Neural crest cell (in vitro differentiated cells): ENCODE measurements at places on chromosomes 7 and 10. TPM values are rescaled to one million over a fixed set of nuclear protein-coding genes. Genes with fewer than 3 reads are reported as not detected.

ZNF679 gene
- total RNA-seq = not detected in 2 replicates

PAPSS2 gene
- 1.3 and 2.7 TPM in 2 replicates for total RNA-seq

- DNase-seq = no peak
Observed at GRCh38 chr7:134787720-134788119, 8.3 kb downstream of the CALD1 start.

ACSL5 gene
- not detected in 2 replicates for total RNA-seq

NRAP gene
- total RNA-seq = not detected in 2 replicates

HOXA6 gene
- total RNA-seq = 1.6 and 2.0 TPM in 2 replicates

GRCh38 chr10:32338262-32338661, 8.7 kb downstream of the EPC1 start:
- DNase-seq = no peak

- no peak for DNase-seq
Observed at GRCh38 chr10:112979927-112980326, 29.9 kb downstream of the TCF7L2 start.

GRCh38 chr10:1709161-1709560, 28.2 kb downstream of the ADARB2 start:
- no peak for DNase-seq

DNA sequence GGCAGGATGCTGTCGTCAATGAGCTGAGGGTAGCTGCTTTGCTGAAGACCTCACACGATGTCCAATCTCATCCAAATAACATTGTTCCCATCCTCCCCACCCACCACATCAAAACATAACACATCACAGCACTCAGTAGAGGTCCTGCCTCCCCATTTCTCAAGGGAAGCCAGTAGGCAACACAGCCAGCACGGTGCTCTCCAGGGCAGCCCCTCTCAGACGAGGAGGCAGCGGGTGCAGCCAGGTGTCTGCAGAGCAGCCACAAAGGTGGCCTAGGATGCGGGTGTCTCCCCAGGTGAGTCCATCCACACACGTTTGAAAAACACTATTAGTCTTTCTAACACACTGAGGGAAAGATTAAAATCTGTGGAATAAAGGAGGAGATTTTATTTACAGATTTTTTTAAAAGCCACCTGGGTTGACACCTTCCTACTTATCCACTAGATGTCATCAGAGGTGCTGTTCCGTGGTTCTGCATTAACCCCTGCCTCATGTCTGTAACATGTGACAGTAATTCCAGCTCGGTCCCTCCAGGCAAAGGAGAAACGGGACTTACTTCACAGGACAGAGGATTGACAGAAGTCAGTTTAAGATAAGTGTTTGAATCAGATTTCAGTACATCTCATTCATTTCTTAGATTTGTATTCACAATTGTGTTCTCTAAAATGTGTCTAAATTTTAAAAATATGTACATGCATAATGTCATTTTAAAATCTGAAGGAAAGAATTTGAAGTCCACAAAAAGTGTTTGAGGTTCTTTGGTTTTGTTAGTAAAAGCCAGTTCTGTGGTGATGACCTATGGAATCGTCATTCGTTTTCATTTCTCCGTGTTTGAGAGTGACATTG, 68.0 kb downstream of the LANCL2 start:
- no peak for DNase-seq

DNA sequence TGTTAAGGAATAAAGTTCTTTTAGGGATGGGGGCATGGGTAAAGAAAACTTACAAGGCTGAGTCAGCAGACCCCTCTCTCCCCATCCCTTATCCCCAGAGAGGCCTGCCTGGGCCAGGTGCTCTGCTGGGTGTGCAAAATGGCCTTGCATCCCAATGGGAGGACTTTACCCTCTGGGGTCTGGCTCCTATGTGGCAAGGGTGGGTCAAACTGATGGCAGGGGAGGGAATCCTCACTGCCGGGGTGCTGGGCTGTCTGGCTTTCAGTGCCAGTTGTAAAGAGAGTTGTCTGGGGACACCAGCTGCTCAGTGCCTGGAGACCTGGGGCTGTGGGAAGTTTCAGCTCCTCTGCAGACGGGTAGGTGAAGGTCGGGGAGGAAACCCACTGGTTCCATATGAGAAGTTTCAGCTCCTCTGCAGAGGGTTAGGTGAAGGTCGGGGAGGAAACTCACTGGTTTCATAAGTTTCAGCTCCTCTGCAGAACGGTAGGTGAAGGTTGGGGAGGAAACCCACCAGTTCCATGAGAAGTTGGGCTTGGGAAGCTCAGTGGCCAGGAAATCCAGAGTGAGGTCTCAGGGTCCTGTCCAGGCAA, 127.2 kb upstream of the PODXL start:
- no peak for DNase-seq

DNA sequence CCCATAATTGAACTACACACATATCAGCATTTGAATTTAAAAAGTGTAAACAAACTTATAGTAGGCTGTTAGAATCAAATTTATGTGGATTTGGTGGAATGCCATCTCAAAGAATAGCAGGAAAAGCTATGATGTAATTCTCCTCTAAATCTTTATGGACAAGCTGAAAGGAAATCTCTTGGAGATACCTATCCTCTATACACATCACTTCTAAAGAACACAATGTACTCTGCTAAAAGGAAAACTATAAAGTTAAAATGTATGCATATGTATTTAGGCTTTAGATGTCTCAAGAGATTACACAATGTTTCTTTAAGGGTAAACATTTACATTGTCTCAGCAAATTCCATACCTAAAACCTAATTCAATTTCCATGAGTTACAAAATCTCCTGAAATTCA, 323.3 kb downstream of the CRPPA start:
- DNase-seq = no peak
